T-helper 17 cell (primary cell): ENCODE measurements at places on chromosomes 4 and X.

GRCh38 chrX:50204364-50204899 is at the start of gene CCNB3:
TSS of gene CCNB3 (plus strand) at chrX:50204765. CDS start at chrX:50285164, 80,399 bp downstream.
- H3K27ac ChIP-seq, result peak within 1 kb of the TSS; percentile 69
- H3K36me3 ChIP-seq, result no peaks in the 10 kb centered on the region
- no peaks in the 10 kb centered on the region for H3K27me3 ChIP-seq
- peaks cover 5% of the 10 kb centered on the region for H3K4me1 ChIP-seq

GRCh38 chr4:112736718-112737135 is 99.8 kb downstream of the LARP7 start:
- no peak overlapping the region for H3K4me3 ChIP-seq
- no peaks in the 10 kb centered on the region for H3K36me3 ChIP-seq
- DNase-seq, result no peak
- no peaks in the 10 kb centered on the region for H3K27me3 ChIP-seq
- H3K4me1 ChIP-seq, result peaks cover 3% of the 10 kb centered on the region

- no peak for DNase-seq
- no peaks in the 10 kb centered on the region for H3K27me3 ChIP-seq
- no peak overlapping the region for H3K27ac ChIP-seq
- H3K36me3 ChIP-seq, result no peaks in the 10 kb centered on the region
- H3K4me3 ChIP-seq, result no peak overlapping the region
Observed at GRCh38 chrX:148498067-148498466, 2.4 kb upstream of the AFF2 start.

- H3K36me3 ChIP-seq, result peaks cover 2% of the 10 kb centered on the region
- H3K4me3 ChIP-seq, result peak overlapping the region; percentile 59
- H3K27me3 ChIP-seq, result no peaks in the 10 kb centered on the region
- H3K27ac ChIP-seq, result peak overlapping the region; percentile 67
Observed at GRCh38 chrX:119667111-119667878, 25.7 kb downstream of the SEPTIN6 start.

DNA sequence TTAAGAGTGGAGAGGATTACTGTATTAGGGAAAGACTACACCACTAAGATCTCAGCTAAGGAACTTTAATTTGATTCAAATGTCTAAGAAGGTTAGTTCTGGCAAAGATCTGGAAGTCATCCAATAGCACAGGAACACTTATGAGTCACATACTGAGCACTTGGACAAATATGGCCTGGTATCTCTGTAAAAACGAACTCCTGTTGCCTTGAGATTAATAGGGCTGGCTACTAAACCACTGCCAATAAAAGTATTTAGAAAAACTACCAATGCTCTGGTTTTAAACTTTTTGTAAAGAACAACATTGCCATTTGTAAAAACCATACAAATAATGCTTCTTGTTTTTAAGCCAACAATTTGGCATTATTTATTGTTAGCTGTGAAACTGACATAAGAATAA is 70.5 kb downstream of the SEC24D start:
- DNase-seq, result no peak
- no peaks in the 10 kb centered on the region for H3K27me3 ChIP-seq
- H3K27ac ChIP-seq, result no peak overlapping the region
- no peak overlapping the region for H3K4me3 ChIP-seq

DNA sequence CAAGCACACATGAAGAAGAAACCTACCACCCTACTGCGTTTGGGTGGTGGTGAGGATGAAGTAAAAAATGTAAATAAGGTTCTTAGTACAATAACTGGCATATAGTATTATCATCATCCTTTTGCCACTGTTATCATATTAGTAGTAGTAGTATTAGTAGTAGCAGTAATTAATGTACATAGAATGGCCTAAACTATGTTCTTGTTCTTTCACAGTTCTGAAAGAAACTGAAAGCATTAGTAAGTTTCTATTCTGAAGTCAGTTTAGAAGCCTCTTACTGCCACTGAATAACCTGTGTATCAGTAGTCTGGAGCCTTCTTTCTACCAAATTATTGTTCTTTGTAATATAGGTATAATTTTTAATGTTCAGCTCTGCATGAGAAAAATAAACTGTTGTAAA is 21.0 kb downstream of the COL4A6 start:
- H3K27me3 ChIP-seq, result no peaks in the 10 kb centered on the region
- no peak for DNase-seq
- H3K27ac ChIP-seq, result no peak overlapping the region
- no peaks in the 10 kb centered on the region for H3K4me1 ChIP-seq
- H3K4me3 ChIP-seq, result no peak overlapping the region

- H3K4me1 ChIP-seq, result no peaks in the 10 kb centered on the region
- no peaks in the 10 kb centered on the region for H3K36me3 ChIP-seq
- DNase-seq, result no peak
- no peaks in the 10 kb centered on the region for H3K27me3 ChIP-seq
- H3K27ac ChIP-seq, result no peak overlapping the region
Observed at GRCh38 chr4:161376275-161376674, 787.5 kb downstream of the FSTL5 start.

- H3K27ac ChIP-seq, result no peak overlapping the region
- H3K4me3 ChIP-seq, result no peak overlapping the region
- no peaks in the 10 kb centered on the region for H3K4me1 ChIP-seq
- H3K36me3 ChIP-seq, result no peaks in the 10 kb centered on the region
Observed at GRCh38 chr4:53755656-53756055, 164.4 kb upstream of the LNX1 start.

- no peak overlapping the region for H3K27ac ChIP-seq
- H3K36me3 ChIP-seq, result no peaks in the 10 kb centered on the region
- no peak overlapping the region for H3K4me3 ChIP-seq
- no peak for DNase-seq
- H3K27me3 ChIP-seq, result peaks cover 23% of the 10 kb centered on the region
Observed at GRCh38 chr4:129246910-129247461, 151.0 kb downstream of the C4orf33 start.
